H1 (cell line): ENCODE measurements at places on chromosomes 5 and 9. TPM values are rescaled to one million over a fixed set of nuclear protein-coding genes. Genes with fewer than 3 reads are reported as not detected.

DNA sequence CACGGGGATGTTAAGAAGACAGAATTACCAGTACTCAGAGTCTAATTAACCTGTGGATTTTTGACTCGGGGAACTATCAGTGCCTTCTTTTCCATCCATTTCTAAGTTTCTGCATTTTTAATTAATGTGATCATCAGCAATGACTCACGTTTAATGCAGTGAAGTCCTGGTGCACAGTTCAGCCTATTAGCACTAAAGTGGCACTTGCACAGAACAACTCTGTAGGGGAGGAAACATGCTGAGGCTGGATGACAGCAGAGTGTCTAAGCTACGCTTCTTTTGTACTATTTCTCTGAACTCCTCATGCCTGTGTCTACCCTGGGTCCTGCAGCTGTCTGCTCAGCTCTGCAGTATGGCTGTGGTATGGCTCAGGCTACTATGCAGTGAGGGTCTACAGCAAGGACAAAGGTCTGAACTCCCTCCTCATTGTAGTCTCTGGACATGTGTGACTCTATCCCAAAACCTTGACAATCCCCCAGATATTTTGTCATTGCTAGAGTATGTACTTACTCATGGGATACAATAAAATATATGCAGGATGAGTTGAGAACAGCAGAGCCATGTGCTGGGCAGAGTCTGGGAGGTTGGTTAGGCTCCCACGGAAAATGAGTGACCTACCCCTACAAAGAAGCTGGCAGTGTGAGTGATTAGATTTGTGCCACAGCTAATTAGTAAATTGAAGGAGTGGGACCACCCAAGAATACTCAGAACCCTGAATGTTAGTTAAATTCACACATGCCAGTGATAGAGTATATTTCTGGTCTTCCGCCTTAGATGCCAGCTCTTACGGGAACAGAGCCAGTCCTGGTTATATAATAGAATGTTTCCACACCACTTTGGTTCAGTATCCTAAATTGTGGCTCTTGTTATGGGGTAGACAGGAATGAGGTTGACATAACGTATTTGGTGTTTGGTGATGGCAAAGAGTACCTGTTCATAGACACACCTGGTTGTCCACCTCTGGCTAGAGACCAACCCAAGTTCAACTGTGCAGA, 148.0 kb downstream of the GHR start:
- no peak for DNase-seq
- H3K36me3 ChIP-seq, result no peaks in the 10 kb centered on the region
- H3K27me3 ChIP-seq, result no peaks in the 10 kb centered on the region

DNA sequence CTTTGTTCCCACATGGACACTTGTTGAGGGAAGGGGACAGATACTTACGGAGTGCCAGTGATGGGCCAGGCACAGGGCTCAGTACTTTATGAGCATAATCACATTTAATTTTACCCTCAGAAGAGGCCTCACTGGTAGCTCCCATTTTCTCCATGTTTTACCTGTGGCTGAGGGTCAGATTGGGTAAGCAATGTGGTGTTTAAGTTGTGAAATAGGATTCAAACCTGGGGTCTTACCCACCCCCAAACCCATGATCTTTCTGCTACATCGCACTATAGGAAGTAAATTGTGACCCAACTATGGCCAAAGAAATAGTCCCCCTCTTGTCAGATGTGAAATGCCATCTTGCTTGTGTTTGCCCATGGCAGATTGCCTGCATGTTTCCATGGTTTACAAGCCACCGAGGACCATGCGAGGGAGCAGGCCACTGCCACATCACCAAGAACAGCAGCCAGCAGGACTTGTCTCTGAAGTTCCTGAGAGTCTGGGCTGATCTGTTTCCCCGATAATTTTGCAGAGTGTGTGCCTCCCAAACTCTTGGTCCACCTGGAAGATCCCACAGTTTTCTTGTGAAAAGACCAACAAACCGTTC, 95.4 kb downstream of the MACROH2A1 start:
- H3K27me3 ChIP-seq, result no peaks in the 10 kb centered on the region
- H3K27ac ChIP-seq, result no peak overlapping the region
- no peaks in the 10 kb centered on the region for H3K36me3 ChIP-seq
- H3K4me3 ChIP-seq, result no peak overlapping the region
- DNase-seq, result no peak

DNA sequence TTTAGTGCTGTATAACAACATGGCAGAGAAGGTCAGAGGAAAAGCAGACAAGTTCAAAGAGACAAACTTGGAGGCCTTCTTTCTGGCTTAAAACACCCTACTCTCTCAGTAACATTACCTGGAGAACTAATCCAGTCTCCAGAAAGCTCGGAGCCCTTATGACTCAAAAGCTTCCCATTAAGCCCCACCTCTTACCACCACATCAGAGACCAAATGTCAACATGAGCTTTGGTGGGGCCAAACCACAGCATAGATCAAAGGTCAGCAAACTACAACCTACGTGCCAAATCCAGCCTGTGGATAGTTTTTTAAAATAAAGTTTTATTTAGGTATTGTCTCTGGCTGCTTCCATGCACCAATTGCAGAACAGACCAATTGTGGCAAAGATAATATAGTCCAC, 589.9 kb downstream of the DNAH5 start:
- no peaks in the 10 kb centered on the region for H3K4me1 ChIP-seq

Gene GRM6
- not detected in 2 replicates for total RNA-seq

Gene BAAT
- 0.17 TPM in 1 of 2 replicates, not detected in the other for total RNA-seq
